ENCODE measurements at places on chromosomes 2 and 18.

GRCh38 chr2:206642075-206643025 lies at the start of gene FAM237A:
Gene FAM237A (plus strand): TSS chr2:206642487. CDS start chr2:206644237, 1,750 bp downstream.
- no peak for DNase-seq

- no peak for DNase-seq
Observed at GRCh38 chr2:218219934-218220333, 2.9 kb downstream of the ARPC2 start.

DNA sequence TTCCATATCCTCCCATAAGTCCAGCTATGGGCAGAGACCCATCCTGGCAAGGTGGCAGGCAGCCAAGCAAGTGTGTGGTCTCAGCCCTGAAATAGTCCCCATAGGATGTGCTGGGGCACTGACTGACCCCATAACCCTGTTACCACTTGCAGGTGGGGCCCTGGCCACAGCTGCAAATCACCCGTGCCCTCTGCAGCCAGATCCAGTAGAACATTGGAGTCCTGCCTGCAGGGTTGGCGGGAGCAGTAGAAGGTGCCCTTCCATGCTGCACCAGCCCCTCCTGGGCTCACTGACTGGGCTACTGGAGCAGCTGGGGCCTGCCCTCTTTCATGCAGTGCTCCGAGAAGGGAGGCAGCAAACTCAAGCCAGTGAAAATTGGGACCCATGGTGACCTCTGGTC lies 112.6 kb upstream of the MCFD2 start:
- no peak for DNase-seq

- no peak for DNase-seq
Observed at GRCh38 chr2:241275504-241275903, 40.0 kb downstream of the HDLBP start.

GRCh38 chr2:237669628-237670392 lies 42.4 kb downstream of the LRRFIP1 start:
- DNase-seq: no peak

DNA sequence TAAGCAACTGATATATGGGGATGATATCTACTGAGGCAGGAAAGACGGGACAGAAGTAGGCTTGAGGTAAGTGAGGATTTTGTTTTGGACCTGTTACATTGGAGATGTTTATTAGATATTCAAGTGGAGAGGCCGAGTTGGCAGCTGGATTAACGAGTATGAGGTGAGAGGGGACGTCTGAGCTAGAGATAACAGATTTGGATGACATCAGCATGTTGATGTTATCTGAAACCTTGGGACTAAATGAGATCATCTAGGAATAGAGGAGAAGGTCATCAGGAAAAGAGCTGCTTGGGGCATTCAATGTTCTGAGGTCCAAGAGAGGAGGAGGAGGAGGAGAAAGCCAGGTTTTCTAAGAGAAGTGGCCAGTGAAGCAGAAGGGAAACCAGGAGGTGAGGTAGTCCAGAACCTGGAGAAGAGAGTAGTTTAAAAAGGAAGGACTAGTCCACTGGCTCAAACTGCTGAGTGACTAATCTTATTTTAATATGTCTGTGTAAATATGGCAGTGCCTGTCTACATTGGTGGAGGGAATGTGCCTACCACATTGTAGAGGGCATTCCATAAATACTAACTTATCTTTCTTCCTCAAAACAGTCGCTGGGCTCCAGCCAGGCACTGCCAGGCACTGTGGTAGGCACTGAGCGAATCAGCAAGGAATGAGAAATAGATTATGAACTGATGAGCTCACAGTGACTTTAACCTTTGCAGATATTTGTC lies 488.3 kb downstream of the DLGAP1 start:
- no peak for DNase-seq

DNA sequence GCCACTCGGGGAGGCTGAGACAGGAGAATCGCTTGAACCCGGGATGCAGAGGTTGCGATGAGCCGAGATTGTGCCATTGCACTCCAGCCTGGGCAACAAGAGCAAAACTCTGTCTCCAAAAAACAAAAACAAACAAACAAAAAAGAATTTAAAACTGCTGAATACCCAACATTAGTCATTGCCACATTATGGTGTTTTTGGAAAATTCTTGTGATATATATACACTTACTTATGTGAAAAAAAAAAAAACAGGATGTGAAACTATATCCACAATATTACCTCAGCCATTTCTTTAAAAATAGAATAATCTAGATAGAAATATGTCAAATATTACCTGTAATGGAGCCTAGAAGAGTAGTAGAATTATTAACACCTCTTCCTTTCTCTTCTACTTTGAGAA lies 288.3 kb upstream of the FN1 start:
- DNase-seq: no peak

- DNase-seq: no peak
Observed at GRCh38 chr2:111091811-111092211, 28.9 kb upstream of the BCL2L11 start.

DNA sequence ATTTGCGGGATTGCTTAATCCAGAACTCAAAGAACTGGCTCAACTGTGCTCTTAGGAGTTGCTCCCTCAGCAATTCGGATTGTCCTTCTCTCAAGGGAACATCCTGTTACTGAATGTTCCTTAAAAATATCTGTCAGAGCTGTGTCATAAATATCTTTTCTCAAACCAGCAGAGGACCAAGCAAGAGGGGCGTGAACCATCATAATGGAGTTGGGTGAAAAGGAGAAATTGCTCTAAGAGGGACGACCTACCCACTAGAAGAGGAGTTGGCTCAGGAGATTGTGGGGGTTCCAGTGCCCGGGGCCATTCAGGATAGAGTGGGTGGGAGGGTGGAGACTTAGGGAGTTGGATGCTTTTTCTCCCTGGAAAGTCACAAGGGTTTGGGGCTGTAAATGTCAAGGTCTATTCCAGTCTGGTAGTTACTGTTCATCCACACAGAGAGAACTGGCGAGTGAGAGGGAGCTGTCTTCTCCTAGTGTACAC lies 59.5 kb downstream of the MERTK start:
- no peak for DNase-seq

Measured in activated effector memory CD4-positive, alpha-beta T cell treated with anti-CD3 and anti-CD28 coated beads, Interleukin-2, amount 50 U/mL, for 16 hours (primary cell).